Astrocyte (in vitro differentiated cells and primary cell): ENCODE measurements at places on chromosomes 4 and X.
A peak's percentile ranks its signal among the peaks of the same experiment; 100 is the strongest.

GRCh38 chr4:184010696-184011095 lies 105.6 kb downstream of the STOX2 start:
- DNase-seq: no peak
- no peak overlapping the region for H3K27ac ChIP-seq
- H3K36me3 ChIP-seq: no peaks in the 10 kb centered on the region
- no peaks in the 10 kb centered on the region for H3K27me3 ChIP-seq
- H3K4me1 ChIP-seq: peaks cover 5% of the 10 kb centered on the region
- no peak overlapping the region for H3K4me3 ChIP-seq

DNA sequence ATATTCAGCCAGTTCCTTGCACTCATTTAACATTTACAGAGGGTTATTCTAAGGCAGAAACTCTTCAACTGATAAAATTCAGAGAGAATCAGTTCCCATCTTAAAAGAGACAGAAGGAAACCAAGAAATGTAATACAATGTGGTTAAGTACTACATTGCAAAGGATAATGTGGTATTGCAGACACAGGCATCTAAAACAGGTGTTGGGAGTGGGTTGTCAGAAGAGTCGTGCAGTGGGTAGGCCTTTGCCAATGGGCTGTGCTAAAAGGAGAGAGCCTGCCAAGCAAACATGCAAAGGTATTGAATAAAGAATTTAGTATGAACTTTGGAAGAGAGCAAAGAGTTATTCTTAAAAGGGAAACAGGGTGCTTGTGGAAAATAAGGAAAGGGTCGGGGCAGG lies 1044.4 kb upstream of the DIAPH2 start:
- H3K4me3 ChIP-seq: no peak overlapping the region
- DNase-seq: no peak
- no peak overlapping the region for H3K27ac ChIP-seq
- no peaks in the 10 kb centered on the region for H3K36me3 ChIP-seq
- no peaks in the 10 kb centered on the region for H3K27me3 ChIP-seq
- no peaks in the 10 kb centered on the region for H3K4me1 ChIP-seq

GRCh38 chr4:15809058-15809457 lies 30.9 kb downstream of the CD38 start:
- H3K27me3 ChIP-seq: no peaks in the 10 kb centered on the region
- no peak for DNase-seq
- no peak overlapping the region for H3K4me3 ChIP-seq
- no peak overlapping the region for H3K27ac ChIP-seq

GRCh38 chr4:73612032-73612431 lies 8.2 kb downstream of the RASSF6 start:
- no peaks in the 10 kb centered on the region for H3K4me1 ChIP-seq
- no peaks in the 10 kb centered on the region for H3K36me3 ChIP-seq
- H3K4me3 ChIP-seq: no peak overlapping the region
- no peaks in the 10 kb centered on the region for H3K27me3 ChIP-seq
- DNase-seq: no peak

DNA sequence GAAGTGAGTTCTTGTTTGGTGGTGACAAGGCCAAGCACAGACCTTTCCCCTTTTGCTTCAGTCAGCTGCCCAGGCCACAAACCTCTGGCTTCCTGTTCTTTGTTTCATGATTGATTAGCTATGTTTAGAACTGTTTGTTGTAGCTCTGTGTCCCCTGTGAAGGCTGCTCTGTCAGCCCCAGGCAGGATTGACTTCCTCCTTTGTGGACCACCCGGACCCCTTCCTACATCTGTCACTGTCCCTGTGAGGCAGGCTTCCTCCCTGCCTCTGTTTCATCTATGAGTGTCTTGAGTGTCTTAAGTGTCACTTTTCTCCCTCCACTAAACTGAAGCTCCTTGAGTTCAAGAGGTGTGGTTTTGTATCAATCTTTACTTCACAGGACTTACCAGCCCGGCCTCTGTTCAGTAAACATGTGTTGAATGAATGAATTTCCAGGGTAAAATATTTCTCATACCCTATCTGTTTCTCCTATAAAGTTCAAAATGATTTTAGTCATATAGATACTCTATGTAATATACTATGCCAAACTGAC lies 83.5 kb downstream of the ZNF674 start:
- no peaks in the 10 kb centered on the region for H3K4me1 ChIP-seq
- no peak overlapping the region for H3K4me3 ChIP-seq
- H3K27me3 ChIP-seq: no peaks in the 10 kb centered on the region
- DNase-seq: no peak
- H3K36me3 ChIP-seq: peaks cover 10% of the 10 kb centered on the region

DNA sequence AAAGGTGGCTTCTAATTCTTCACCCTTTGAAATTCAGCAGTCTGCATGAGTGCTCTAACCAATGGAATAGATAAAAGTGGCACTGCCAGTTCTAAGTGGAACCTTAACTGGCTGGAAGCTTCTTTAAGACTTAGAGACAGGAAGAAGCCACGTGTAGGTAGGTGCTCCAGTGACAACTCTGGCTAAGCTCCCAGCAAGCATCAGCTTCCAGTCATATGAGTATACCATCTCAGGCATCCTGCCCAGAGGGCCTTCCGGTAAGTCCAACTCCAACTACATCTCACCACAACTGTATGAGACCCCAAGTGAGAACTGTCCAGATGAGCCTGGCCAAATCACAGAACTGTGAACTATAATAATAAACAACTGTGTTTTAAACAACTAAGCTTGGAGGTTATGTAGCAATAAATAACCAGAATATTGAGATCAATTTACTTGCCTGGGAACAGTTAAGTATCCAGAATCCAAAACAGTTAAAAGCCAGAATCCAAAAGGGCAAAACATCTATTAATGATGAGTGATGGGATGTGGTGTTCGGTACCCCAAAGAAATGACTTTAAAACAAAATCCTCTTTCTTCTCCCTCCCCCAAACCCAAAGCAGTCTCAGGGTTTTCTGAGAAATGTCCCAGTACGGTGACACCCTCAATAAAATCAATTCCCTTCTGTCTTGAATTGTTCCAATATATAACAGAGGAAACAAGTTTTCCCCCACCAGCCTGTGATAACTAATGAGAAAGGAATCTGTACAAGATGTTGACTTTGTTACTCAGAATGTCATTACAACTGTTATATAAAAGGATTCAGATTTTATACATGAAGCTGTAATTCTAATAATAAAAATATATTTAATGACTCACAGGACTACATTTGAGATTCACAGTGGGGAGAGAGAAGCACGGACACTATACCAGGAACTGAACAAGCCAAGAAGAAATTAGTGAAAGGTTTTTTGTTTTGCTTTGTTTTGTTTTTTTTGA lies 4.2 kb downstream of the TSPAN5 start:
- H3K4me1 ChIP-seq: peaks cover 37% of the 10 kb centered on the region
- H3K36me3 ChIP-seq: no peaks in the 10 kb centered on the region
- peak overlapping the region; percentile 99 for H3K27ac ChIP-seq
- H3K4me3 ChIP-seq: peak overlapping the region; percentile 98

- H3K27me3 ChIP-seq: no peaks in the 10 kb centered on the region
- no peaks in the 10 kb centered on the region for H3K36me3 ChIP-seq
- H3K27ac ChIP-seq: no peak overlapping the region
These were observed 3.9 kb downstream of the SERTM2 start for GRCh38 chrX:111515298-111515697.

DNA sequence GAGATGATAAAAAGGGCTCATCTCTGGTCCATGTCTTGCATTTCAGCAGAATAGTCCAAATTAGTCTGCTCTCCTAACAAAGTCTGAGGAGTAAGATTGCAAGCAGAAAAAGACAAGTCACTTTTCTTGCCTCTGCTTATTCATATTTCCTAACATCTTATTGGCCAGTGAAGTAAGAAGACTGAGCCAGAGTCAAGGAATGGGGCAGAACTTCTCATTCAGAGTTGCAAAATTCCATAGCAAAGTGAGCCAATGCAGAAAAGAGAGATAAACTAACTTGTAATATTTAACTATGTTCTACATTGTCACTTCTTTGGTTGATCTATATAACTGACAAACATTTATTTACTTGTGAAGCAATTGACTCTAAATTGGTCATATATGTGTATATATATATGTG lies 2304.0 kb downstream of the ARAP2 start:
- DNase-seq: no peak
- H3K27ac ChIP-seq: no peak overlapping the region
- H3K36me3 ChIP-seq: no peaks in the 10 kb centered on the region
- H3K27me3 ChIP-seq: no peaks in the 10 kb centered on the region

GRCh38 chr4:98879515-98879914 lies 49.4 kb downstream of the EIF4E start:
- no peaks in the 10 kb centered on the region for H3K4me1 ChIP-seq
- H3K27me3 ChIP-seq: no peaks in the 10 kb centered on the region
- no peak for DNase-seq
- H3K27ac ChIP-seq: no peak overlapping the region
- H3K4me3 ChIP-seq: no peak overlapping the region
- peaks cover 22% of the 10 kb centered on the region for H3K36me3 ChIP-seq

- H3K4me1 ChIP-seq: no peaks in the 10 kb centered on the region
- DNase-seq: peak; percentile 75
- no peak overlapping the region for H3K4me3 ChIP-seq
- H3K27me3 ChIP-seq: no peaks in the 10 kb centered on the region
- H3K27ac ChIP-seq: no peak overlapping the region
- H3K36me3 ChIP-seq: no peaks in the 10 kb centered on the region
These were observed 84.3 kb downstream of the NBDY start for GRCh38 chrX:56813318-56813837.

DNA sequence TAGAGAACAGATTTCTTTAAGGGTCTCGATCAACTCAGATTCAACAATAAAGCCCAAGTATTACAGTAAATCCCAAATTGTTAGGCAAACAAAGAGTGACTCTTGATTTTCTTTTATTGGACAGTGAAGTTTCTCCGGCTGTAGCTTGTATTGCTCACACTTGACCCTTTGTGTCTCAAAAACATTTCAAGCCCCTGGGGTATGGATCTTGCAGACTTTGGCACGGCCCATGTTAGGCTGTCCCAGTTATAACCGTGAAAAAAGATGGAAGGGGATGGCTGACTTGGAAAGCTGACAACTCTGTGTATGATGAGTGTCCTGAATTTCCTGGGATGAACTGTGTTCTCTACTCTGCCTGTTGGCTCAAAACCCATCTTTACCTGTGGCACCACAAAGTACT lies 356.1 kb downstream of the SLITRK2 start:
- no peaks in the 10 kb centered on the region for H3K27me3 ChIP-seq
- no peak overlapping the region for H3K4me3 ChIP-seq
- no peaks in the 10 kb centered on the region for H3K36me3 ChIP-seq
- H3K4me1 ChIP-seq: no peaks in the 10 kb centered on the region
- no peak overlapping the region for H3K27ac ChIP-seq

- peaks cover 3% of the 10 kb centered on the region for H3K36me3 ChIP-seq
- DNase-seq: peak; percentile 38
- peaks cover 8% of the 10 kb centered on the region for H3K27me3 ChIP-seq
- H3K4me3 ChIP-seq: peak within 1 kb of the TSS; percentile 90
These were observed at the start of gene QDPR for GRCh38 chr4:17511950-17512795. QDPR (minus strand) TSS chr4:17512090; CDS start chr4:17512054, 36 bp downstream.

GRCh38 chr4:38166082-38166481 lies 205.9 kb downstream of the PTTG2 start:
- peaks cover 24% of the 10 kb centered on the region for H3K4me1 ChIP-seq
- H3K4me3 ChIP-seq: no peak overlapping the region
- DNase-seq: no peak
- no peaks in the 10 kb centered on the region for H3K36me3 ChIP-seq
- H3K27me3 ChIP-seq: no peaks in the 10 kb centered on the region

- H3K4me1 ChIP-seq: no peaks in the 10 kb centered on the region
- H3K4me3 ChIP-seq: no peak overlapping the region
- H3K27ac ChIP-seq: no peak overlapping the region
- no peak for DNase-seq
These were observed 208.7 kb upstream of the FTHL17 start for GRCh38 chrX:31280580-31280979.

- peak; percentile 4 for DNase-seq
- H3K27ac ChIP-seq: no peak overlapping the region
- H3K36me3 ChIP-seq: no peaks in the 10 kb centered on the region
These were observed 184.7 kb downstream of the TMA16 start for GRCh38 chr4:163679189-163679588.
